ENCODE measurements at places on chromosomes 2 and 18.

GRCh38 chr2:74845217-74845751, 11.4 kb downstream of the HK2 start:
- no peak for DNase-seq

DNA sequence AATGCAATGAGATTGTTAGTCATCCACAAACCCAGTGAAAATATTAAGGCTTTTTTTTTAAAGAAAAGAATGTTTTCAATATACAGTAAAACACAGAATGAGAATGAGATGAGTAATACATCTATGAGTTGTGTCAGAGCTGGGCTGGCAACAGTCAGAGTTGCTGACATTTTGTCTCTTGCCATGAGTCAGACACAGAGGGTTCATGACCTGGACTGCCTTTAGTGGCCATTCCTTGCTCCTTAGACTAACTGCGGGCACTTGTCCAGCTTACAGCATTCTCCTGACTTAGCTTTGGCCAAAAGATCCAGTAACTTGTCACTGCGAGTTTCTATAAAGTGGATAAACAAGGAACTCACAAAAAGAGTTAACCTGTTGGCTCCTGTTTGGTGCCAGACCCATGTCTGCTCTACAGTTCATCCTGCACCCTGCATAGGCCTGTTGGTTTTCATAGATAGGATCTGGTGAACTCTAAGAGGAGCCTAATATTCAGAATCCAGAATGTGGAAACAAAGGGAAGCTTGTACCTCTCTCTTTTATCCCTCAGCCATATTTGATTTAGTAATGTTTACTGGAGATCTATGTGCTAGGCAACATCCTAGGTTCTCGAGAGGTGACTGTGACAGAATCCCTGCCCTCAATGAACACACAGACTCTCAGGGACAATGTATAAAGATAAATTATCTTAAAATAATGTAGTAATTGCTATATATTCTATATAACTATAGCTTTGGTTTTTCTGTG, 391.5 kb upstream of the VWC2L start:
- no peak for DNase-seq

- DNase-seq = no peak
These were observed 451.4 kb upstream of the ID2 start for GRCh38 chr2:8230466-8230865.

- no peak for DNase-seq
These were observed 82.9 kb downstream of the POLR1A start for GRCh38 chr2:86022661-86023365.

DNA sequence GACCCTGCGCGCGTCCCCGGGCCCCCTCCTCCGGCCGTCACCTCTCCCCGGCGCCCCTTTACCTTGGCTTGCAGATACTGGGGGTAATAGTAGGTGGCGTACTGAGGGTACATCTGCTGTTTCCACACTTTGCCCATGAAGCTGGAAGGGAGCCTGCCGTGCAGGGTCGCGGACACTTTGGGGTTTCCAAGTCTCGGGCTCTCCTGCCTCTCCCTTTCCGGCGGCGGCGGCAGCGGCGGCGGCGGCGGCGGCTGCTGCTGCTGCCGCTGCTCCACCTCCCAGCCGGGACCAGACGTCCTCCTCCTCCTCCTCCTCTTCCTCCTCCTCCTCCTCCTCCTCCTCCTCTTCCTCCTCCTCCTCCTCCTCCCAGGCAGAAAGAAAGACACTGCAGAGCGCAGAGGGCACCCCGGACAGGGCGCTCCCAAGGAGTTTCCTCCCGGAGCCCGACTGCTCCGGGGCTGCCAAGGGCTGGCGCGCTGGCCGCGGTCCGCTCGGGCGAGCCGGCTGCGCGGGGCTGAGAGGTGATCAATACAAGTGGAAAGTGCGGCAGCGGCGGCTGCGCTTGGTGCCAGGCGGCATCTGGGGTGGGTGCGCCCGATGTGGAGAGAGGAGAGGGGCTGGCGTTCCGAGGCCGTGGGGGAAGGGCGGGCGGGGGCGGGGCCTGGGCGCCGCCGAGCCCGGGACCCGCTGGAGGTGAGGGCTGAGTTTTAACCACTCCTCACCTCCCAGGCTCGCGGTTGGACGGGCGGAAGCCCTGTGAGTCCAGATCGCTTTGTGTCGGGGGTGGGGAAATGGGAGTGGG, at the start of gene RBMS1:
Gene RBMS1, minus strand, starts transcription at position 581 of the 802 bp plus-strand sequence. Its CDS starts 444 bp downstream, at position 137.
- DNase-seq = peak; percentile 35

GRCh38 chr2:20469595-20469994, 22.7 kb downstream of the RHOB start:
- DNase-seq = no peak

- no peak for DNase-seq
These were observed 56.3 kb upstream of the UPP2 start for GRCh38 chr2:158045362-158045761.

- DNase-seq = no peak
These were observed 112.3 kb downstream of the RAB3GAP1 start for GRCh38 chr2:135164431-135164830.
